ENCODE measurements at places on chromosomes 3 and 15. TPM values are rescaled to one million over a fixed set of nuclear protein-coding genes. Genes with fewer than 3 reads are reported as not detected.

DNA sequence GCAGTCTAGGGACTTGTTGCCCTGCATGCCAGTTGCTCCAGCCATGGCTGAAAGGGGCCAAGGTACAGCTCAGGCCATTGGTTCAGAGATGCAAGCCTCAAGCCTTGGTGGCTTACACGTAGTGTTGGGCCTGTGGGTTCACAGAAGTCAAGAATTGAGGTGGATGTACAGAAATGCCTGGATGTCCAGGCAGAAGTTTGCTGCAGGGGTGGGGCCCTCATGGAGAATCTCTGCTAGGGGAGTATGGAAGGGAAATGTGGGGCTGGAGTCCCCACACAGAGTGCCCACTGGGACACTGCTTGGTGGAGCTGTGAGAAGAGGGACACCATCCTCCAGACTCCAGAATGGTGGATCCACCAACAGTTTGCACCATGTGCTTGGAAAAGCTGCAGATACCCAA, 10.6 kb upstream of the B3GNT5 start:
- no peaks in the 10 kb centered on the region for H3K4me1 ChIP-seq
- no peak overlapping the region for H3K4me3 ChIP-seq
- peaks cover 8% of the 10 kb centered on the region for H3K27me3 ChIP-seq
- DNase-seq = no peak
- H3K36me3 ChIP-seq = no peaks in the 10 kb centered on the region
- no peak overlapping the region for H3K27ac ChIP-seq

The LXN gene
- 93.6 TPM for total RNA-seq

GRCh38 chr3:129063841-129064482, 3.4 kb downstream of the GP9 start:
- H3K27me3 ChIP-seq = peaks cover 22% of the 10 kb centered on the region
- no peaks in the 10 kb centered on the region for H3K36me3 ChIP-seq
- H3K4me1 ChIP-seq = no peaks in the 10 kb centered on the region
- no peak overlapping the region for H3K4me3 ChIP-seq

DNA sequence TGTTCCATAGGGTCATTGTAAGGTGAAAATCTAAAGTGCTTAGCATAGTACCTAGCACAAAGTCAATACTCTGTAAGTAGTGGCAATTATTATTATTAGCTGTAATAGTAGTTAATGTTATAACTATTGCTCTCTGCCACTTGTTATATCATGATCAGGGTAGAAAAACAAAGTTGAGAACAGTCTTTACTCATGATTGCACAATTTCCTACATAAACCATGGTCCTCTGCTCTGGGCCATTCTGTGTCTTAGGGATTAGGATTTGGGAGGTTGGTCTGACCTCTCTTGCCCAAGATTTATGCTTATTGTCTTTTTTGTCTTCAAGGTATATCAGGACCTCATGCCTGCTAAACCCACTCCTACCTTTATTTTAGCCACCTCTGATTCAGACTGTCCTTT, 4.3 kb upstream of the LRRC58 start:
- DNase-seq = no peak
- H3K36me3 ChIP-seq = no peaks in the 10 kb centered on the region
- peaks cover 18% of the 10 kb centered on the region for H3K27me3 ChIP-seq
- H3K4me3 ChIP-seq = no peak overlapping the region

DNA sequence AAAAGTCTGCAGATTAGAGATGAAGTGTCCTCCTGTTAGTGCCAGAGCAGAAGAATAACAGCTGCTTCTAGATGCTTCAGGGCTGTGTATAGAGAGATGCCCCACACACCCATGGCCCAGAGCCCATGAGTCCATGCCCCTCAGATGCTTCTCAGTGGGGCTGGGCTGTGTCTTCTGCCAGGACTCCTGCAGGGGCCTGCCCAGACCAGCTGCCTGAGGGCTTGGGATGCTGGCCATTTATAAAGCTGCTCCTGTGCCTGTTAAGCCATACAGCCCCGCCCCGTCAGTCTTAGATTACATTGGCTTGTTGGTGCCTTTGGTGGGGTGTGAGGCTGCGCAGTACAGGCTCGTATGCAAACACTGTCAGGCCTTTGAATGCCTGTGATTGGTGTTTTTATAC, 318.0 kb upstream of the CTDSPL start:
- H3K36me3 ChIP-seq = no peaks in the 10 kb centered on the region
- peaks cover 2% of the 10 kb centered on the region for H3K27me3 ChIP-seq
- no peak overlapping the region for H3K27ac ChIP-seq
- no peak overlapping the region for H3K4me3 ChIP-seq
- H3K4me1 ChIP-seq = no peaks in the 10 kb centered on the region

- no peak overlapping the region for H3K27ac ChIP-seq
- H3K4me1 ChIP-seq = peaks cover 2% of the 10 kb centered on the region
- H3K36me3 ChIP-seq = 0 out of 2 replicates have a peak, but pooled peaks cover 1% of the 10 kb centered on the region
- no peaks in the 10 kb centered on the region for H3K27me3 ChIP-seq
- no peak for DNase-seq
Observed at GRCh38 chr3:123270818-123271217, 69.1 kb downstream of the SEC22A start.

DNA sequence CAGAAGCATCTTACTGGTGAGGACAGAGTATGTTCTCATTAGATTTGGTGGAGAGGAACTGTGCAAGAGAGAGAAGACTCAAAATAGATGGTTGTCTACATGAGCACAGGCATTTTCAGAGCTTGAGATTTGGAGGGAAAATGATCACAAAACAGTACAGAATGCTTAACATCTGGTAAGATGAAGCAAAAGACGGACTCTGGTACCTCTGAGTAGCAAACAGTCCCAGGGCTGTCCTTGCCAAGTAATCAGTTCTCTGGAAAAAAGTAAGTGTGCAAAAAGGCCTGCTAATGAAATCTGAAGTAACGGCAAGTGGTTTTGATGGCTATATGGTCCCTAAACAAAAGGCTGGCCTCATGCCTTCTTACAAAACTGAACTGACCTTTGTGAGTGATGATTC, 414.2 kb downstream of the CNTN4 start:
- H3K27ac ChIP-seq = no peak overlapping the region
- no peak overlapping the region for H3K4me3 ChIP-seq
- H3K4me1 ChIP-seq = no peaks in the 10 kb centered on the region

DNA sequence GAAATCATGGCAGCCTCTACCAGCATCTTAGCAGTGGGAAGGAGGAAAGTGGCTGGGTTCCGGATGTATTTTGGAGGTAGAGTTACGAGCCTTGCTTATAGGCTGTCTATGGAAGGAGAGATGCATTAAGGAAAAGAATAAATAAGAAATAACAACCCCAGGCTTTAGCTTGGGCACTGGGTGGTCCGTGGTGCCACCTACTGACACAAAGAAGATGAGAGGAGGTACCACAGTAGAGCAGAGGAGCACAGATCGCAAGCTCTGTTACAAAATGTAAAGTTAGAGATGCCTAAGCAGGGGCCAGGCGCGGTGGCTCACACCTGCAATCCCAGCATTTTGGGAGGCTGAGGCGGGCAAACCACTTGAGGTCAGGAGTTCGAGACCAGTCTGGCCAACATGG, 74.8 kb downstream of the TMEM39A start:
- DNase-seq = no peak
- H3K4me3 ChIP-seq = no peak overlapping the region
- no peaks in the 10 kb centered on the region for H3K27me3 ChIP-seq

DNA sequence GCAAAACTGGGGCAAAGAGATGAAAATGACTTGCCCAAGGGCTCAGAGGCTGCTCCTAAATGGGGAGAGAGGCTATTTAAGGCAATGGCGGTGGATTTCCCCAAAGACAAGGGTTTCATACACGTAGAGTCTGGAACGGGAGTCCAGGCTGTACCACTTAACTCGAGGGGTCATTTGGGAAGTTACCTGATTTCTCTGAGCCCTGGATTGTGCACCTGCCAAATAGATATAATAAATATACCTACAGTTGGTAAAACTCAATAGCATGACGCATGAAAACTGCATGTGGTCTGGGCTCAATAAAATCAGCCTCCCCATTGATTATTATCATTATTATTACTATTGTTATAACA, 1.3 kb upstream of the ITPR1 start:
- H3K27me3 ChIP-seq = no peaks in the 10 kb centered on the region
- no peak overlapping the region for H3K27ac ChIP-seq
- no peaks in the 10 kb centered on the region for H3K4me1 ChIP-seq
- H3K36me3 ChIP-seq = no peaks in the 10 kb centered on the region

DNA sequence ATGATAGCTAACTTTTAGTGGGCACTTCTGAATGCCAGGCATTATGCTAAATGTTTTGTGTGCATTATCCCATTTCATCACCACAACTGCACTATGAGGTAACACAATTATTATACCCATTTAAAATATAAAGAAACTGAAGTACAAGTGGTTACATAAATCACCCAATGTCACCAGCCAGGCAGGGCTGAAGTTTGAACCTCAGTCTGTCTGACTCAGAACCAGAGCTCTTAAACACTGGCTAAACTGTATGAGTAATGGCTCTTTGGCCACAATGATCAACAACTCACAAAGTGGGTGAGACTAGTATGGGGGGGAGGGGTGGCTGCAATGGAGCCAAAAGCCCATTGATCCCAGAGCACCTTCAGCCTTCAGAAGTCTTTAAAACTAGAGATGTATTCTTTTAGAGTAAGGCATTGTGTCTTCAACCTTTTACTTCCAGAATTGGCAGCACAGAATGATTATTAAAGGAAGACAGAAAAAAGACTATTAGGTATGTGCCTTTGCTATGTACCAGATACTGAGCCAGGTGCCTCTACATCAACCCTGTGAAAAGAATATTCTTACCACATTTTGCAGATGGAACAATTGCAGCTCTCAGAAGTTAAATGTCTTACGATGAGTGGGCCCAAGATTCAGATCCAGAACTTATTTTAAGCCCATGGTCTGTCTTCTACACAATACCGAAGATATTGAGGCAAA, 166.9 kb downstream of the UACA start:
- DNase-seq = peak; percentile 91
- no peaks in the 10 kb centered on the region for H3K36me3 ChIP-seq

DNA sequence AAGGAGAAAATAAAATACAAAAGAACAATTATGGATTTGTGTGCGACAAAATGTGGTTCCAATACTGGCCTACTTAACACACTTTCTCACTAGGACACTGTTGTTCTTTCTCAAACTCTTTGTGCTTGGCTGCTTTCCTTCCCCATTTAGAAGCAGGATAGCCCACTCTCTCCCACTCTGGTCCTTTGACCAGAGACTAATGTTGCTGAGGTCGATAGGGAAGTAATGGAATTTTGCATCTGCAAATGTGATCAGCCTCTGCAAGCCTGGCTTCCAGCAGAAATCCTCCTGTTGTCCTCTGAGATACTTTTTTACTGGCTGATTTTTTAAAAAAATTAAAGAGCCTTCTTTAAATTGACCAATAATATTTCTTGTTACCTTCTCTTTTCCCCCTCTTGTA, 71.0 kb downstream of the PPM1L start:
- DNase-seq = no peak
- no peaks in the 10 kb centered on the region for H3K36me3 ChIP-seq
- no peak overlapping the region for H3K4me3 ChIP-seq
- H3K27ac ChIP-seq = no peak overlapping the region
- H3K27me3 ChIP-seq = no peaks in the 10 kb centered on the region

The FEZF2 gene
- not detected for total RNA-seq

GRCh38 chr3:16842272-16843270, 42.2 kb upstream of the PLCL2 start:
- H3K36me3 ChIP-seq = no peaks in the 10 kb centered on the region
- H3K4me1 ChIP-seq = no peaks in the 10 kb centered on the region
- H3K27ac ChIP-seq = no peak overlapping the region
- peaks cover 2% of the 10 kb centered on the region for H3K27me3 ChIP-seq

The MYO5C gene
- under 0.01 TPM for total RNA-seq

The GPR15 gene
- not detected for total RNA-seq

DNA sequence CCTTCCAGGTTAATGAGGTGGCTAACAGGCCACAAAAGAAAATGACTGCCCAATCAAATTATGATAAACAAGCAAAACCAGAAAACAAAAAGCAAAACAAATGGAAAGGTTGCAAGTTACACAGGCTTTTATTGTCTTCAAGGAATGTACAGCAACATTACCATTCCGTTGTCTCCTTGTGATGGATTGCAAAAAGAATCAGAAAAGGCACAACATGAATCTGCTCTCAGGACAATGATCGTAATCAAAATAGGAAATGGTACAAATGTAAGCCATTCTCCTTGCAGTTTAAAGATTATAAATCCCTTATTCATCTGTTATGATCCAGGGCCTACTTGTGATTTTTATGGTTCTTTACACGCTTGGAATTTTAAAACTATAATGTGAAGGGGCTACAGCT, 125.8 kb downstream of the ECT2 start:
- DNase-seq = no peak
- no peaks in the 10 kb centered on the region for H3K36me3 ChIP-seq
- no peak overlapping the region for H3K4me3 ChIP-seq
- H3K27ac ChIP-seq = no peak overlapping the region

DNA sequence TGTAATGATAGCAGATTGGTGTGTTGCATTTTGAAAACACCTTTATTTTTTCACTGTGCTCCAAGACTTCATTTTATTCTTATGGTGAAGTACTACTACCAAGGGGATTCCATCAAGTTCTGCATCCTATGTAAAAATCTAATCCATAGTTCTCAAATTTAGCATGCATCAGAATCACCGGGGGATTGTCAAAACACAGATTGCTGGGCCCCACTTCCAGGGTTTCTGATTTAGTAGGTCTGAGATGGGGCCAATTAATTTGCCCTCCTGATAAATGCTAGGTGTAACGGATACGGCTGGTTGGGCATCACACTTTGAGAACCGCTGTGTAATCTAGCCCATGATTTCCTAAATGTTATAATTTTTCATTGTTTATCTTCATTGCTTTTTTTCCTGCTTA, 692 bp downstream of the ZWILCH start:
- no peaks in the 10 kb centered on the region for H3K27me3 ChIP-seq
- no peak overlapping the region for H3K27ac ChIP-seq
- H3K4me1 ChIP-seq = peaks cover 1% of the 10 kb centered on the region
- no peak for DNase-seq
- H3K36me3 ChIP-seq = peaks cover 14% of the 10 kb centered on the region

The OIP5 gene
- total RNA-seq = 4.1 TPM

DNA sequence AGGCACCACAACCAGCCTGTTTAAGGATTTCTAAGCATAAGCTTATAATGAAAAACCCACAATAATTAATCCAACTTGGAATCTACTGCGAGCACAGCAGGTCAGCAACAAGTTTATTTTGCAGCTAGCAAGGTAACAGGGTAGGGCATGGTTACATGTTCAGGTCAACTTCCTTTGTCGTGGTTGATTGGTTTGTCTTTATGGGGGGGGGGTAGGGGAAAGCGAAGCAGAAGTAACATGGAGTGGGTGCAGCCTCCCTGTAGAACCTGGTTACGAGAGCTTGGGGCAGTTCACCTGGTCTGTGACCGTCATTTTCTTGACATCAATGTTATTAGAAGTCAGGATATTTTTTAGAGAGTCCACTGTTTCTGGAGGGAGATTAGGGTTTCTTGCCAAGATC, 15.1 kb downstream of the APOD start:
- H3K27ac ChIP-seq = no peak overlapping the region
- H3K4me3 ChIP-seq = no peak overlapping the region
- no peak for DNase-seq
- peaks cover 42% of the 10 kb centered on the region for H3K27me3 ChIP-seq
- no peaks in the 10 kb centered on the region for H3K4me1 ChIP-seq

DNA sequence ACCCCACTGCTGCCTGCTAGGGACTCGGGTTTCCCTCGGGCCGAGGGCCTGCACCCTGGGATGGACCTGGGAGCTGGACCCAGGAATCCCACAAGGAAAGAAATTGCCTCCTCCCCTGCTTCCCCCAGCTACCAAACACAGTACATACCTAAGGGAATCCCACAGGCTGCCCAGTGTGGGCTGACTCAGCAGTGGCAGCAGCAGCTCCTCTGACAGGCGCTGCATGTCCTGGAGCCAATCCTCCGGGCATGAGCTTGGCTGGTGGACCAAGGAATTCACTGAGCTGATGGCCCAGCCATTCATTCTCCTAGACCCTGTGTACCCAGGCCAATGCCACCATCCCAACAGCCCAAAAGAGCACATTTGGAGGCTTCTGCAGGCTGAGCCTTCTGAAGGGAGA, 9.5 kb upstream of the LTK start:
- peak; percentile 11 for DNase-seq
- no peaks in the 10 kb centered on the region for H3K4me1 ChIP-seq
- no peak overlapping the region for H3K27ac ChIP-seq
- H3K36me3 ChIP-seq = peaks cover 53% of the 10 kb centered on the region
- H3K4me3 ChIP-seq = no peak overlapping the region
- no peaks in the 10 kb centered on the region for H3K27me3 ChIP-seq
